ENCODE measurements at places on chromosomes 6 and 20.

DNA sequence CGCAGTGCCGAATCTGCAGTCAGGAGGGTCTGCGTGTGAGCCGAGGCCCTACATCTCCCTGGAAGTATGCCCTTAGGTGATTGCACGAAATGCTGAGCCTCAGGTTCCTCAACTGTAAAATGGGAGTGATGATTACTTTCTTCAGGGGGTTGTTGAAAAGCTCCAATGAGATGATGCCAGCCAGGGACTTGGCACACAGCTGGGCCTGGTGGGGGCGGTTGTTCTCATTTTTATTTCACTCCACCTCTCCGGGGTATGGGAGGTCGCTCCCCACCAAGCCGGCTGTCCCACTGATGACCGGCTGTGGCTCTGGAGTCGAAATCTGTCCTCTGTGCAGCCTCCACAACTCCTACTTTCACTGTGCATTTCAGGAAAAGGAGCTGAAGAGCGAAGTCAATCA, 8.1 kb downstream of the PCK1 start:
- H3K4me3 ChIP-seq, result no peak overlapping the region
- H3K27me3 ChIP-seq, result peaks cover 17% of the 10 kb centered on the region
- H3K27ac ChIP-seq, result no peak overlapping the region

DNA sequence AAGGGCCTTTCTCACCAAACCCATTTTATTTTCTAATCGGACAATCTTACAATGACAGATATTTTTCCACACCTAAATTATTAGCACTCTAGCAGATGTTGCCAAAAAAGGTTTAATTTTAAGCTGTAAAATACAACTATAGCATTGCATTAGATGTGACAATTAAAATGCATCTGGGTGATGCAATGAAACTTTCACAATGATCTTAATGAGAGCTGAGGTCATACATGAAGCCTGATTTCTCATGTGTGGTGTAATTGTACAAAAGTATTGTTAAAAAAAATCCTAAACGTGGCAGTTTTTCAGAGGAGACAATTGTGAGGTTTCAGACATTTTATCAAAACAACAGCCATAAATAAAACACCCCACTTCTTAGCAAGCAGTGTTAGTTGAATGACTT, 606.0 kb downstream of the HDGFL1 start:
- H3K36me3 ChIP-seq, result no peaks in the 10 kb centered on the region
- H3K27me3 ChIP-seq, result no peaks in the 10 kb centered on the region
- no peak for DNase-seq
- no peak overlapping the region for H3K4me3 ChIP-seq
- no peak overlapping the region for H3K27ac ChIP-seq

GRCh38 chr6:6736791-6737654, 148.5 kb downstream of the LY86 start:
- H3K27me3 ChIP-seq, result peaks cover 38% of the 10 kb centered on the region
- no peak overlapping the region for H3K27ac ChIP-seq
- H3K4me3 ChIP-seq, result no peak overlapping the region
- H3K36me3 ChIP-seq, result no peaks in the 10 kb centered on the region
- H3K4me1 ChIP-seq, result peaks cover 1% of the 10 kb centered on the region
- DNase-seq, result no peak

- H3K27ac ChIP-seq, result no peak overlapping the region
- no peaks in the 10 kb centered on the region for H3K36me3 ChIP-seq
- H3K4me1 ChIP-seq, result no peaks in the 10 kb centered on the region
- no peak for DNase-seq
Observed at GRCh38 chr6:133160536-133160935, 80.6 kb upstream of the EYA4 start.

DNA sequence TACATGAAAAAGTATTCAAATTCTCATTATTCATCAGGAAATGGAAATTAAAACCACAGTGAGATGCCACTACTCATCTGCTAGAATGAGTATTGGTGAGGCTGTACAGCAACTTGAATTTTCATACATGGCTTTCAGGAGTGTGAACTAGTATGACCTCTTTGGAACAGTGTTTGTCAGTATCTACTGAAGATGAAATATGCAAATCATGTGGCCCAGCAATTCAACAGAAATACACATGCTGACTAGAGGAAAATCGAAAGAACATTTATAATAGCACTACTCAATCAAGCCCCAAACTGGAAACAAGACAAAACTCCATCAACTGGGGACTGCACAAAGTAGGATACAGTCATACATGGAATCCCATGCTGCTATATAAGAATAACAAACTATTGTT, 102.2 kb downstream of the DCDC2 start:
- no peaks in the 10 kb centered on the region for H3K4me1 ChIP-seq
- DNase-seq, result no peak
- no peaks in the 10 kb centered on the region for H3K36me3 ChIP-seq
- no peak overlapping the region for H3K27ac ChIP-seq
- H3K4me3 ChIP-seq, result no peak overlapping the region

- no peaks in the 10 kb centered on the region for H3K4me1 ChIP-seq
- no peak overlapping the region for H3K4me3 ChIP-seq
- no peak for DNase-seq
- H3K27me3 ChIP-seq, result no peaks in the 10 kb centered on the region
- H3K27ac ChIP-seq, result no peak overlapping the region
- H3K36me3 ChIP-seq, result no peaks in the 10 kb centered on the region
Observed at GRCh38 chr6:77273929-77274328, 189.4 kb downstream of the HTR1B start.

DNA sequence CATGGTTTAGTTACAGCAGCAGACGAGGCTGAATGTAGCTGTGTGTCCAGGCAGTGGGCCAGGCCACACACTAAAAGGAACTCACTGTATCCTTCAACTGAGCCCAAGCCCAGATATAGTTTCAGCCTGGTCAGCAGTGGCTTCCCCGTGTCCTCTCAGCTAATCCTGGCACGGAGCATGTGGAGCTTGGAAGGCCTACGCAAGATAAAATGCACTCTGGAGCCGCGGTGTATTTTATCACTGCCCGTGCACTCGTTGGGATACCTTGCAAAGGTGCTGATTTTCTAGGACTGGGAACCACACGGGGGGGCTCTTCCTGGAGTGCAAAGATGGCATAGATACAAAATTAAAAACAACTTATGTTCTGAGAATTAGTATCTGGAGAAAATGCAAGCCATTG, 48.4 kb upstream of the IYD start:
- no peak overlapping the region for H3K4me3 ChIP-seq
- no peak overlapping the region for H3K27ac ChIP-seq
- no peak for DNase-seq

Data from activated CD8-positive, alpha-beta T cell treated with anti-CD3 and anti-CD28 coated beads, Interleukin-2, amount 10 ng/mL, durations not matched to agents 7 days and 5 days (primary cell).